AG10803 (cell line): ENCODE measurements at places on chromosomes 6 and 20.

DNA sequence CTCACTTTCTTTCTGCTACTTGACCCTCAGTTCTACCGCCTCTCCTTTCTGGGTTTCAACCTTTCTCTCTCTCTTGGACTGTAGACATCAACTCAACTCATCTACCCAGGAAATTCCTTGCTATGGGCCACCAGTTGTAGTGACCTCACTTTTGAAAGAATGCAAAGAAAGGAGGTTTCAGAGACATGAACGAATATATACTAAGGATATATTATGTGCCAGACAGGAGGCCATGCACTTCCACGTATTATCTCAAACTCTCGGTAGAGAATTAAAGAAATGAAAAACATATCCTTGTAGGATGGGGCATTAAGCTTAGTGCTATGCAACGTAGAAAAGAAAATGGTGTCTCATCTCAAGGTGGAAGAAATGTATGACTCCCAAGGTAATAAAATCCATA, 67.3 kb upstream of the NT5E start:
- no peak for DNase-seq

DNA sequence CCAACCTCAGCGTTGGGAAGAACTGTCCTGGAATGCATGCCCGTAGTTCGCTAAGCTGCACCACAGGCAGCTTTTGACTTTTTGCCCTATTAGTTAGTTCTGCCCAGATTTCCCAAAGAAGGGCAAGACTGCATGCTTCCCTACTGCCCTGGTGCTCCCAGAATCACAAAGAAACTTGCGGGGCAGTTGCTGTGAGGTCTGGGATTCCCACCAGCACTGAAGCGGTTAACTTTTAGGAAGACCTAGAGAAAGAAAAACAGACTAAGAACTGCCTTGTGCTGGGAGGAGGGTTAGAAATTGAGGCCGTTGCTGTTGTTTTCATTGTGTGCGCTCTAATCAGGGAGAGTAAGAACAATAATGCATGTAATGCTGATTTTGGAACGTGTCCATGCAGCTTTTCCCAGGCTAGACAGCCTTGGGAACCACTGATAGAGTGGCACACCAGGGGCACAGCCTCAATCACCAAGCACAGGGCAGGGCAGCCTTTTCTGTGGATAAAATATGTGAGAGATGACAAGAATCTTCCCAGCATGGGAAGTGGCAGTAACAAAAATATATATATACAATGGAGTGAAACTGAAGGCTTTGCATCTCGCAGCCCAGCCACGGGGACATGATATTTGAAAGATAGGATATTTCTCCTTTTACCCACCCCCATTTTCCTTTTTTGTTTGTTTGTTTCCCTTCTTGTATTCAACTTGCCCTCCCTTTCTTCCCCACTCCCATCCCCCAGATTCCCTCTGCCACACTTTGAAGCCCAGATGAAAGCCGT, 137.7 kb upstream of the HEY2 start:
- DNase-seq: peak; percentile 10

DNA sequence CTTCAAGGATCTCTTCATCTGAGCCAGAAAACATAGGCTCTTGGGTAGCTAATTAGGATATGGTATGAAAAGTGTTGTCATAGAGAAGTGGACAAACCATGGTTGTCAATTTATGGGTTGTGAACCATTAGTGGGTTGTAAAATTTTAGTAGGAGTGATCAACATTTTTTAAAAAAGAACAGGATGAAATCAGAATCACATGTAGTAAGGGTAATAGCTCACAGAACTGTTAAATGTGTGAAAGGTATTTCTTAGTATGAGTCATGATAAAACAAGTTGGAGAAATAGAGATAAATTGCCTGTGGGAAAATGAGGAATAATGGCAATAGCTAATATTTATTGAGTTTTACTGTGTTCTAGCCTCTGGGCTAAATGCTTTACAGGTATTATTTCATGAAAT, 113.4 kb downstream of the MAP3K4 start:
- DNase-seq: peak; percentile 61

- DNase-seq: no peak
Measured at GRCh38 chr6:135854799-135855198, 3.3 kb downstream of the PDE7B start.

- no peak for DNase-seq
Measured at GRCh38 chr20:38305541-38305940, 1.6 kb downstream of the BPI start.

GRCh38 chr6:83385473-83385872, 45.4 kb downstream of the ME1 start:
- DNase-seq: no peak

DNA sequence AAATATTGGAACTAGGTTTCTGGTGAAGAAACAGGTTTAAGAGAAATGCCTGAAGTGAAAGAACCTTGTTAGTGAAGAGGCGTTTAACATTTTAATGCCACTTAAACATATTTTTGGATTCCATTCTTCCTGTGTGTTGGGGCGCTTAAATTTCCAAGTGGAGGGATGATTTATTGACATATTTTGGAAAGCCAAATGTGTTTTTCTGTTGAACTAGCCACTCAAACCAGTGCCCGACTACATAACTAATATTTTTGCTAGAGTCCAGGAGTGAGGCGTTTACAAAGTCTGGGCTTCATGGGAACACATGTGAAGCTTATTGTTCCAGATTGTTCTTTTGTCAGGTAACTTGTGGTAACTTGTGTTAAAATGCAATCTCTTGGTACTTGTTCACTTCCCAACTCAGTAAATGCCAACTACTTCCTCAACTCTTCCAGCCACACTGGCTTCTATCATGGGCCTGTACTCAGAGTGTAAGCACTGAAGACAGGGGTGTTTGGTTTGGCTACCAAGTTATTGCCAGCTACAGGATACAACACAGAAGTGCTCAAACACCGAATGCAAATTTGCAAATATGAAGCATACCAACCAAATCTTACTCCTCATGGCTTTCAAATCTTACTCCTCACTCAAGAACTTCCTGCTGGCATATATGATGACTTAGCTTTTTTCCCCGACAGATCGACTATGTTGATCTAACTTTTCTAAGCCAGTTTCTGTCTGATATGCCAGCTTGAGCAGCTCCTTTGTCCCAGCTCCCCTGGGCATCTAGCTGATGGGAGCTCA, 2.0 kb upstream of the ZNFX1 start:
- DNase-seq: no peak

DNA sequence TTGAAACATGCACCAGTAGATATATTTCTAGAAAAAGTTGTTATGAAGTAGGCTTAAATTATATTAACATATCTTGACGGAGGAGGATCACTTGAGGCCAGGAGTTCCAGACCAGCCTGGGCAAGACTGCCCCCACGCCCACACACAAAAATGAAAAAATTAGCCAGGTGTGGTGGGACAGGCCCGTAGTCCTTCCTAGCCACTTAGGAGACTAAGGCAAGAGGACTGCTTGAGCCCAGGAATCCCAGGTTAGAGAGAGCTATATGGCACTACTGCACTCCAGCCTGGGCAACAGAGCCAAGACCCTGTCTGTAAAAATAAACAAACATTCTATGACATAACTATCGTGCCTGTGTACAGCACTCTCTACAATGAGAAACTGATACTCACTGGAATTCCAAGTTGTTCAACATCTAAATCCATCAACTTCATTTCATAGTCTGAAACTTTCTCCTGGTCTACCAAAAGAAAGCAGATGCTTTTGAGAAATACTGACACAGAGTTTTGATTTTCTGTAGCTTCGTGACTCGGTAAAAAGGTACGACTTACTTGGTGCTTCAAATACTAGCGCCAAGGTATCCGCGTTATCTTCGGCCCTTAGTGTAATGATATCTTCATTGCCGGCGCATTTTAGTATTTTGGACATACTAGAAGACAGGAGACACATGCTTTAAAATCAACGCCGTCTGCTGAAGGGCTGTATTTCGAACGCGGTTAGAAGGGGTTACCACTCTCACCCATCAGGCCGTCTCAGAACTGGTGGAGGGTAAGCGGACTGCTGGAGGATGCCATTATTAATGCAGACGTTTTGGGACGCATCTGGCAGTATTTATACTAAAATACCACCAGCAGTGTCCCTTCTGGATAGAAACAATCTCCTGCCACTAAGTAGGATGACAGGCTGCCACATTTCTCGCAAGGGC, 1.3 kb downstream of the PCNA start:
- no peak for DNase-seq

- DNase-seq: peak; percentile 24
Measured at GRCh38 chr6:87832025-87832825, 130.2 kb upstream of the AKIRIN2 start.
